ENCODE measurements at places on chromosomes 3 and 15.

- DNase-seq, result no peak
Measured at GRCh38 chr3:34929036-34929435, 710.3 kb upstream of the ARPP21 start.

- no peak for DNase-seq
Measured at GRCh38 chr3:187358068-187358467, 10.1 kb upstream of the RTP4 start.

DNA sequence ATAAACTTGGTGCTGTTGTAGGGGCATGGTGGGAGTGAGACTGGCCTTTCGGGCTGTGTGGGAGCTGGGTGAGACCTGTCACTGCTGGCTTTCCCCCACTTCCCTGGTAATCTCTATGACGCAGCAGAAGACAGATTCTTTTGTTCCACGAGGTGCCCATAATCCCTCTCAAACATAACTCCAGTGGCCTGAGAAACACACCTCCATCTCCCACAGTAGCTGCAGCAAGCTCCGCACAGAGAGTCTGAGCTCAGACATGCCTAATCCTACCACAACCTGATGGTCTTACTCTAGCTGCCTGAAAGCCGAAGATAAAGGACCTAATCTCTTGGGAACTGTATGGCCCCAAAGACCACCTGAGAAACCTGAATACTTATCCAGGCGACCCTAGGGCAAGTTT lies 225.6 kb upstream of the CRBN start:
- no peak for DNase-seq

DNA sequence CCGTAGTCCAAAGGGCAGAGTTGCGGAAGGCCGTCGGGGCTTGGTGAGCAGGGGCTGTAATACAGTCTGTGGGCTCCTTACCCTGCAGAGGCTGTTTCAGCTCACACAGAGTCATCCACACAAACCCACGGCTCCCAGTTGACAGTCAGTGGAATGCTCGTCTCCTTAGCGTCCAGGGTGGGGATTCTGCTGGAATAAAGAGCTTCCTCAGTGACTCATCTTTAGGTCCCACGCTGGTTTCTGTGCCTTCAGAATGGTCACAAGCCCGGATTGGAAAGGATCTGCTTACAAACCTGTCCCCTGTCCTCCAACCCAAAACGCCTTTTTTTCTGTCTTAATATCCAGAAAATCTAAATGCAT lies 201.3 kb upstream of the TPM1 start:
- no peak for DNase-seq

DNA sequence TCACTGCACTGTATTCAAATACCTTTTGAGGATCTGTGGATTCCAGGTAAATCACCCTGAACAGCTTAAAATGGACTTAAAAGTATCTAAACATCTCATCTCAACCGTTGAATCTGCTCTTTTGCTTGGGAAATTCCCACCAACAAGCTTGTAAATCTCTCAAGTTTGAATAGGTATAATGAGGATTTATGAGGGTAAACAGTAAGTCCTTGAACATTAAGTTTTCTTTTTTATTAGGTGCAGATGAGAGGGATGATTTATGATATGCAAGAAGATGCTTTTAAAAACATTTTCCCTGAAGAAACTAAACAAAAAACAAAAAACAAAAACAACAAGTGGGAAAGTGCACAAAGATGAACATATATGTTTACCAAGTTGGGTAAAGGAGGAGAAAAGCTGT lies 290.6 kb downstream of the ROBO1 start:
- no peak for DNase-seq

DNA sequence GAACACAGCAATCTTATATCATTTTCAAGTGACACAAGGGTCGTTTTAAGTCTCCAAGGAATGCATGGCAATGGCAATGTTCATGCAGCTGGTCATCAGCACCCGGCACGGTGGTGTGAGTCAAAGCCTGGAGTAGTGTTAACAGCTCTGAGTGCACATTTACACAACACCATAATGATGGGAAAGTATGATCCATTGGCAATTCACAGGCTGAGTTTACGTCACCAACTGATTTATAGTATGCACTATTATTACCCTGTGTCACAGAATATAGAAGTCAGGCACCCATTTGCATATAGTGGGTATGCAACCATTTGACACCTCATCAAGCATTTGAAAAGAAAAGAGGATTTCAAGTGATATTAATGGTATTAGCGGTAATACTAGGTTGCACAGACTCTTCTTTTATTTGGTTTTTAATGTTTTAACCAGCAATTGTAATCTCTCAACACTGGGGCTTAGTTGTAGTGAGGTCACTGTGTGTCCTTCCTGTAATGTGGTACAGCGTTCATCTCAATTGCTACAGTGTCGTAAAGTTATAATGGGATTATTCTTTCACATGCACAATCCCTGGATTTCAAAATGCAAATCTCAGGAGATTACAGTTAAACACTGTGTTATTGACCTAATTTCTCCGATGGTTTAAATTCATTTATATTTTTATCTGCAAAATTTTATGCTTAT lies 113.8 kb downstream of the C3orf38 start:
- DNase-seq, result no peak

GRCh38 chr3:4332111-4332510 lies 28.9 kb downstream of the SETMAR start:
- DNase-seq, result no peak

GRCh38 chr15:70362886-70363285 lies 265.2 kb upstream of the TLE3 start:
- DNase-seq, result no peak

DNA sequence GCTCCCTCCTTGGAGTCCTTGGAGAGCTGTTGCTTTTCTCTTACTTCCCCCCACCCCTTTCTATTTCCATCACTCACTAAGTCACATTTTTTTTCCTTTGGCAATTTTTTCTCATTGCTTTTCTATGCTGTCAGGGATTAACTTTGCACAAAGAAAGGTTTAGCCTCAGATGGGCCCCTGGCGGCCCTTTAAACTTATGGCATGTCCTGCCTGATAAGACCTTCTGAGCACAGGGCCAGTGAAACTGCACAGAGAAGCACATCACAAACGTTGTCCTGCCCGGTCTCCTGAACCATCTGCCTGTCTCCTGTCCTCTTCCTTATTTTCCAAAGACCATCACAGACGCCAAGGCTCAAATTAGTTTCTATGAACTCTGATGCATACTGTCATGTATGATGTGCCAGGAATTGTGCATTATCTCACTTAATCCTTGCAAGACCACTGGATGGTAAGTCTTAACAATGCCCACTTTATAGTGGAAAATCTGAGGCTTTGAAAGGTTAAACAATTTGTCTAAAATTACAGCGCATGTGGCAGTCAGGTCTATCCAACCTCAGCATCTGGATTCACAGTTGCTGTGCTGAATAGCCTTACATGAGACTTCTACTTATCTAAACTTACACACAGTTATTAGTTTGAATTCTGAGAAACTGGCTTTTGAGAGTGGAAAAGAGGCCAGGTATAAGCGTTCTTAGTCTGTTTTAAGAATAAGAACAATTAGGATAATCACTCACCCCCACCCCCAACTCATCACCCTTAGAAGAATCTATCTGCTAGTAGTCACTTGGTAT lies 648.1 kb downstream of the NTRK3 start:
- no peak for DNase-seq

DNA sequence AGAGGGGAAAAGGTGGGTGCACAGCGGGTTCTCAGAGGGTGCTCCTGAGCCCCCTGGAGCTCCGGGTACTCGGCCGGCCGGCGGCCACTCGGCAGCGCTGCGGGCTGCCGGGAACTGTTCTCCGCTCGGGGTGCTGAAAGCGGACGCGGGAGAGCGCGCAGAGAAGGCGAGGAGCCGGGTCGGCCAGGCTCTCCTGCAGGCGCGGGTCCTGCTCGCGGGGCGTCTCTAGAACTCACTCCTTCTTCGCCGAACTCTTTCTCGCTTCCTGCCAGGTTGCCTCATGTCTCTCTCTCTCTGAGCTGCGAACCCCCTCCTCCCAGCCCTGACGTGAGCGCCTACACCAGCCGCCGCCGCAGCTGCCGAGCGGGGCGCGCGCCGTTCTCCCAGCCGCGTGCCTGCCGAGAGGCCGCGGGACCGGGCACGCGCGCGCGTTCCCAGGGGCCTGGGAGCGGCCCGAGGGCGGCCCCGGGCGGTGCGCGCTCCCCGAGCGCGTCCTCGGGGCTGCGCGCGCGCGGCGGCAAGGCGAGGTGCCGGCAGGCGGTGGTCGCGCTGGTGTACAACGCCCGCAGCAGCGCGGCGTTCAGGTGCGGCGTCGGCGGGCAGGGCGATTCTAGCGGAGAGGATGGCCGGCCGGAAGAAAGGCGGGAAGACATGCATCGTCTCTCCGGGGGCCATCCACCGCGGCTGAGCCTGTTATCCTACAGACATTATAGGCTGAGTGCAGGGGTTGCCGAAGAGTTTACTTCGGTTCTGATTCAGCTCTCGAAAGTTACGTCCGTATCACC lies at the start of gene PEX5L:
Gene PEX5L, minus strand, starts transcription at position 267 of the 785 bp plus-strand sequence. CDS start 338 bp downstream, outside the sequence.
- DNase-seq, result peak; percentile 74

GRCh38 chr3:131928593-131928992 lies 106.2 kb downstream of the CPNE4 start:
- no peak for DNase-seq

DNA sequence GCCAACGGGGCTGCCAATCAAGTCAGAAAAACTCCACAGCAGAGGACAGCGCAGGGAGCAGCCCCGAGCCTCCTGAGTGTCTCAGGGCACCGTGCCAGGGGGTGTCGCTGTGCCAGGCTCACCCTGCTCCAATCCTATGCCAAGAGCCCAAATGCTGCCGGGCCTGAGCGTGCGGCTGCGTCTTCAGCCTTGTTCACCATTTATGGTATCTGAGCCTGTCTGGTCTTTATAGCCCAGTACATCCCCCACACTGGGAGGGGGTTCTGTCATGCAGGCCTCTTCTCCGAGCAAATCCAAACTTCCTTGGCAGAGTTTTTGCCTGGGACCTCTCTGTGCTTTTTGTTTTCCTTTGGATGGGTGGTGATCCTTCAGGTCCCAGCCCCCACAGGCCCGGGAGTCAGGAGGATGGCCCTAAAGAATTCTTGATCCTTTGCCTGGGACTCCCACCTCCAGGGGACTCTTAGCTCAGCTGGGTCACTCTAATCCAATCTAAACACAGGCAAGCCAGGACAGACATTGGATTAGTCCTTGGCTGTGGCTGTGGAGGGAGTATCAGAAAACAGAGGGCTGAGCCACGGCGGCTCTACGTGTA lies 135.1 kb upstream of the HACD2 start:
- no peak for DNase-seq

DNA sequence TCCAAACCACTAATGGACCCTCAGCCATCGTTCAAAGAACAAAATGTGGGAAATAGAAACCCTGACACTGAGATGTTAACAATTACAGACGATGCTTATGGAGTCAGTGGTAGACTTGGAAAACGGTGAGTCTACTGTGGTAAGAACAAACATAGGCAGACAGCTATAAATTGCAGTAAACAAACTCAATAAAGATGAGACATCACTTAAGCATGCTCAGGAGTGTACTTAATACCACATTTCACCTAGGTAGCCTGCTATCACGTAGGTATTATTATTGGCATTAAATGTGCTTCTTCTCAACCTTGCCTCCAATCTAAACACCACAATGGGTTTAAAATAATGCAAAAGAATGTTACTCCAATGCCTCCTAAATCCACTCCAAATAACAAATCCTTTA lies 2.5 kb downstream of the OSBPL10 start:
- no peak for DNase-seq

DNA sequence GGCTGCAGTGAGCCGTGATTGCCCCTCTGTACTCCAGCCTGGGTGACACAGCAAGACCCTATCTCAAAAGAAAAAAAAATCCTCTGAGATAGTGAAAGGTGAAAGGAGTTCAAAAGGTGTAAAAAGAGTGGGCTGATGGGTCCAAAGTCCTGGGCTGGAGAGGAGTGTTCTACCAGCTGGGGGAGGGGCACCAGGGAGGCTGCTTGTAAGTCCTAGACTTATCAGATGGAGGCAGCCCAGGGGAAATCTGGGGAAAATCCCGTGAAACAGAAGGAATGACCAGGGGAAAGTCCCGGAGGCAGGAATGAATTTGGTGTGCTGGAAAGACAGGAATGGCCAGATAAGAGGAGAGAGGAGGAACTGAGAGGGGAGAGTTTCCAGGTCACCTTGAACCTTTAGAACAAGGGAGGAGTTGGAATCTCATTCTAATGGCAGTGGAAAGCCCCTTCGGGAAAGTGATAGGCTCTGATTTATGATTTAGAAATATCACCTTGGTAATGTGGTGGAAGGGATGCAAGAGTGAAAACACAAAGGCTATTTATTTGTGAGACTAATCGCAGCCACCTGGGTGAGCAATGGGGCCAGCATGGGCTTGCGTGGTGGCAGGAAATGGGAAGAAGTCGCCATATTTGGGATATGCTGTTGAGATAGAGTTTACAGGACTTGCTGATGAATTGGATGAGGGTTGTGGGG lies 23.4 kb upstream of the PPP4R2 start:
- no peak for DNase-seq

- no peak for DNase-seq
Measured at GRCh38 chr3:66196633-66197032, 24.2 kb upstream of the SLC25A26 start.

GRCh38 chr3:8286086-8286485 lies 215.5 kb upstream of the LMCD1 start:
- DNase-seq, result no peak

Measured in dorsolateral prefrontal cortex (tissue), 122 donors.